ENCODE measurements at places on chromosomes 5 and 9. TPM values are rescaled to one million over a fixed set of nuclear protein-coding genes. Genes with fewer than 3 reads are reported as not detected.

DNA sequence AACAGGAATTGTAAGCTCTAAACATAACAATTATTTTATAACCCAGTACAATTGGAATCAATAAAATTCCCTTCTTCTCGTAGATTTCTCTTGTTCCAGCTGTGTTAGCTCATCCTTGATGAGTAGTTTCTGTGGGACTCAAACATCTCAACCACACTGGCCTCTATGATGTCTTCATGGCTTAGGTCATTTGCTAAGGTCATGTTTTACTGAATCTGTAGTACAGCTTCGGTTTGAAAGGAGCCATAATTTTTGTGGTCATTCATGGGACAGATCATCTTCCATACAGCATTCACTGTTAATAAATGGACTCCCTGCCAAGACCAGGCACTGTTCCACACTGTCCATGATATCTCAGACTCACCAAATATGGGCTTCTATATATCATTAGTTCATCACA, 369.0 kb upstream of the RFX3 start:
- DNase-seq: no peak

DNA sequence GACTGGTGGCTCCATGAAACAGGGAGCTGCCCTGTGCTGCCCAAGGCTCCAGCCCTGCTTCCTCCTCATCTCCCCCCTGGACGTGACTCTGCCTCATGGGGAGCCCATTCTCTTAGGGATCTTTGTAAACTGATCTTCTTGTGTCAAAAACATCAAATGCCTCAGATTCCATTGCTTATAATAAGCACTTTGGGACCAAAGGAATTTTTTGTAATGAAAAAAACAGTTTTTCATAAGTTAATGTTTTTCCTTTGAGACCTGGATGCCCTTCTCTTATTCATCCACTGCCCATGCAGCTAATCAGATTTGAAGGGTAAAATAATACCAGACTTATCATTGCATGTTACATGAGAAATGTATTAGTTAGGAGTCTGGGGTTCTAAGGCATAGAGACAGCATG, 41.7 kb downstream of the PALM2AKAP2 start:
- DNase-seq: no peak

DNA sequence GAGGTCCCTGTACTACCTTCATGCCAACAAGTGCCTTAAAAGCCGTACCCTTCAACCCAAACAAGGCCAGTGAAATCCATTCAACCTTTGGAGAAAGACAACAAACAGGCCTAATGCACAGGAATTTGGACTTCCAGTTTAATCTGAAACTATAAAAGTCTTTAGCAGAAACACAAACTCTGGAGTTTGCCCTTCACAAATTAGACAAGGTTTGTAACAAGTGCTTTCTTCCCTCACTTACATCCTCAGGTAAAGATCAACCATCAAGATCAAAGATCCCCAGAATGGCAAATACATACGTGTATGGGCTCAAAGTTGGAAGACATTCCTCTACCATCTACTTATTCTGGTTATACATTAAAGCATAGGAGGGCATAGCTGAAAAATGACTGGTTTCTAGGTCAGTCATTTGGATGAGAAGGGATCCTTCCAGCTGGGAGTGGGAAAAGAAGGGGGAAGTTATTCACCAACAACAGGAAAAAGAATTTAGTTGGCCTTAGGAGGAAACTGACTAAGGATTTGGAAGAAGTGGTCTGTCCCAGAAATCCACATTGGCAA, 2.0 kb downstream of the DAB2 start:
- no peak for DNase-seq

DNA sequence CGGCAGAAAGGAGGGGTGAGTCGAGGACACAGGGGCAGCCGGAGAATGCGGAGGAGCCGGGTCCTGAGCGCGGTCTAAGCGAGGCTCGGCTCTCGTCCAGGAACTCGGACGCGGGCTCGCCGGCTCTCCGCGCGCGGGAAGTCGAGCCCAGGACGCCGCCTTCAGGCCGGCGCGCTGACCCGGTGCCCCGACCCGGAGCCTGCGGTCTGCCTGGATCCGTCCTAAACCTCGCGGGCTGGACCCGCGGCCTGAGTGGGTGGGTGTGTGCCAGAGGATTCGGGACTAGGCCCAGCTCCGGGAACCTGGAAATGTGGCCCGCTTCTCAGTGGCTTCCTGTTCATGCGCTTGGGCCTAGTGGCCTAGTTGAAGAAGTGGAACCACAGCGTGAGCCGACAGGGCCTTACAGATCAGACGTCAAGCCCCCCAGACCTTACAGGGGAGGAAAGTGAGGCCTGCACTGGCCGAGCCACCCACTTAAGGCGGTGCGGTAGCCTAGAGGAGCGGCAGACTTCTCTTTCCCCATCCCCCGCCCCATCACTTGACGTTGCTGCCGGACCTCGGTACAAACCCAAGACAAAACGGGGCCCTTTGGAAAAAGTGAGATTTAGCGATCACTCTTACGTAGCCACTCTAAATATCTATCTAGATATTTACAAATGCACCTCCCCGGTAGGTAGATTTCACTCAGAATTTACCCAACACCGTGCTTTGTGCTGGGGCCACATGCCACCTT, 1.2 kb downstream of the CDKN2B-AS1 start:
- DNase-seq: no peak

DNA sequence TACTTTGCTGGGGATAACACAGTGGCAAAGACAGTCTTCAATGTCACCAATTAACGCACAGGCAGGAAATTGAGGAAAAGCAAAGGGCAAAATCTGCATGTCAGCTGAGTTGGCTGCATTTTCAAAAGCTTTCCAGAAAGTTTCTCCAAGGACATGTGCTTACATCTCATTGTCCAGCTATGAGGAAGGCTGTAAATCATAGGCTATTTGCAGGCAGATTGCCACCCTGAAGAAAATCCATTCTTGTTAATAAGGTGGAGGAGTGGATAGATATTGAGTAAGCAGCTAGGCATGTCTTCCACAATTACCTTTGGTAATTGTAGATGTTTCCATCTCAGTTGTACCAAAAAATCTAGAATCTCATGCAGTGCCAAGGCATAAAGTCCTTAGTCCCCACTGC, 278.0 kb upstream of the NUDT12 start:
- no peak for DNase-seq

Gene SURF2
- 26.3 TPM for total RNA-seq

Gene SMIM33
- total RNA-seq: not detected

GRCh38 chr5:159807586-159807985, 108.7 kb upstream of the ADRA1B start:
- no peak for DNase-seq

DNA sequence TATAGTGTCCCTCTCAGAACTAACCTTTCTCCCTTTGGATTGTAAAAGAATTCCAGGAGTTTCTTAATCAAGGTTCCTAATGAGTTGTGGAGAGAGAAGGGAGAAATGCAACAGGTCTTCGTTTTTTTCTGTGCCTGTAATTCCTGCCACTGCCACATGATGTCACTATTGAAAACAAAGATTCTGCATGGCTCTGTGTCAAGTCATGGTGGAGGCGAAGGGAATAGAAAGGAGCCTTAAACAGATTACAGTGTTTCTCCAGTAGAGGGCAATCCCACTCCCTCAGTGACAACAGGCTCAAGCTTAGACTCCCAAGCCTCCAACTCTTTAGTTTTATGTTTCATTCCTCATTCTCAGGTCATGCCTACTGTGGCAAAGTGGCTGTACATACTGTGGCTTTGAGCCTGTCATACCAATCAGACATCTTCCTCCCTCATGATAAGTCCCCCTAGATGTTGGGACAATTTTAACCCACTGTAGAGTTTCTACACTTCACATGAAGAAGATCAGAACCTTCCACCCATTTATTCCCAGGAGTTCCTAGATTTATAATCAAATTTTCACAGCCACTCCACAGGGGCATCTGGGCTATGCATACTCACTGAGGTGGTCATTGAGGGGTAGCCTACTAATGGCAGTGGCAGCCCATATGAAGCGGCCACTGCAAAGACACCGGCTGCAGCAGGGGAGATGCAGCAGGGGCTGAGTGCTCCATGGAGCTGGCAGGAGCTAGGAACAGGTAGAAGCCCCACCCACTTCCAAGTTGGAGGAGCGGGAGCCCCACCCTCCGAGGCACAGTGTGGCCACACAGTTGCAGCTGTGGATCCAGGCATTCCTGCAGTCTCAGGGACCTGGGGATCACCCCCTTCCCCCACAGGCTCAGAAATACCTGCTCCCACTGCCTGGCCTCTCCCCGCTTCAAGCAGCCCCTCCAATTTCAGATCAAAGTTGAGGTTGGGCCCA, 97.4 kb upstream of the TRIM32 start:
- DNase-seq: peak; percentile 36

Gene ACSL6
- total RNA-seq: 0.07 TPM

Gene NR5A1
- total RNA-seq: not detected

Gene ADAMTS12
- total RNA-seq: 13.4 TPM

- DNase-seq: no peak
These were observed 20.0 kb upstream of the ARSB start for GRCh38 chr5:79005151-79005550.

- DNase-seq: peak; percentile 63
These were observed 23.1 kb upstream of the ERCC6L2 start for GRCh38 chr9:95852059-95853032.

DNA sequence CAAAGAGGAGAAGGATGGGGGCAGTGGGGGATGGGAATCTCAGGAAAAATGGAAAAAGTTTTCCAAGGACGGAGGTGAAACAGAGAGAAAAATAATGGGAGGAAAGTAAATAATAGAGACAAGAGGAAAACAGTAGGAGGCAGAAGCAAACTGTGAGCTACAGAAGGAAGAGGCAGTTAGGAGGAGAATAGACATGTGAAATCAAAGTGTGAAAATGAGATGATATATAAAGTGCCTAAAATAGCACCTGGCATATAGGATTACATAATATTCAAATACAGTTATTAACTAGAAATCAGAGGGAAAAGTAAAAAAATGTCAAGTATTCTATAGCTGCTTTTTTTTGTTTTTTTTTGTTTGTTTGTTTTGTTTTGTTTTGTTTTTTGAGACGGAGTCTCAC, 44.0 kb upstream of the PLIN2 start:
- DNase-seq: no peak

DNA sequence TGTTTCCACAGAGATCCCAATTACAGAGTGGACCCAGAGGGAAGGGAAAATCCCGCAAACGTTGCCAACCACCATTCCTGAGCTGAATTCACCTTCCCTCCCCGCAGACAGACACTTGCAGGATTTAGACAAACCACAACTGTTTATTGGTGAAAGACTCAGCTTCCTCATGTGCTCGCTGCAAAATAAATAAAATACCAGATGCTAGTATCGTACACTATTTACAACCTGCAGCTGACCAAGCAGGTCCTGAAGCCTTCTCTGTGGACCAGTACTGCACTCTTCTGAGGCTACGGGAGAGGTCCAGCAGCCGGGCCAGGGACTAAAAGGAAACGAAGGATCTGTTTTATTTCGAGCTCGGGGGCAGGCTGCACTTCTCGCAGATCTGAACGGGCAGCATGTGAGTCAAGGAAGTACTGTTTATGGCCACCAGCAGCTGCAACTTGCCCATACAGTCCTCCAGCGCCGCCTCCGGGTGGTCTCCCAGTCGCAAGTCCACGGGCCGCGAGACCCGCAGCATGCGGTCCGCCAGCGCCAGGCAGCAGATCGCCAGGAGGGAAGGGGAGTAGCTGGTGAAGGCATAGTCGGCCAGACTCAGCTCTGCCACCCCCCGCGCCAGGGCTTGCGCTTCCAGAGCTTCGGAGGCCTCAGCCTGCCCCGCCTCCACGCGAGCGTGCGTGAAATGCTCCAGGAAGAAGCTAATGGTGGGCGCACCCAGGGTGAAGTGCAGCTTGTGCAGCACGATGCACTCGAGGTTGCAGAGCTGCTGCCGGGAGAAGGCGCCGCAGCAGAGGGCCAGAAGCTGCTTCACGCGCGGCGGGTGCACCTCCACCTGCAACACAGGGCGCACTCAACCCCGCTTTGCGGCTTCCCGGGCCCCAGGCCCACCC, 2.1 kb downstream of the CCNO start:
- DNase-seq: no peak

DNA sequence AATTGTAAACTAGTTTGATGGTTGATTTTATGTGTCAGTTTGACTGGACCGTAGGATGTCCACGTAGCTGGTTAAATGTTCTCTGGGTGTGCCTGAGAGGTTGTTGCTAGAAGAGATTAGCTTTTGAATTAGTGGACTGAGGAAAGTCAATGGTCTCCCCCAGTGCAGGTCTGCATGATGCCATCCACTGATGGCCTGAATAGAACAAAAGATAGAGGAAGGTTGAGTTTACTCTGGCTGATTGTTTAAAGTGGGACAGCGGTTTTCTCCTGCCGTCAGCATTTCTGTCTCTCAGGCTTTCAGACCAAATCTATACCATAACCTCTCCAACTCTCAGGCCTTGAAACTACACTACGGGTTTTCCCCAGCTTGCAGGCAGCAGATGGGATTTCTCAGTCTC, 899.2 kb upstream of the WWC1 start:
- no peak for DNase-seq

DNA sequence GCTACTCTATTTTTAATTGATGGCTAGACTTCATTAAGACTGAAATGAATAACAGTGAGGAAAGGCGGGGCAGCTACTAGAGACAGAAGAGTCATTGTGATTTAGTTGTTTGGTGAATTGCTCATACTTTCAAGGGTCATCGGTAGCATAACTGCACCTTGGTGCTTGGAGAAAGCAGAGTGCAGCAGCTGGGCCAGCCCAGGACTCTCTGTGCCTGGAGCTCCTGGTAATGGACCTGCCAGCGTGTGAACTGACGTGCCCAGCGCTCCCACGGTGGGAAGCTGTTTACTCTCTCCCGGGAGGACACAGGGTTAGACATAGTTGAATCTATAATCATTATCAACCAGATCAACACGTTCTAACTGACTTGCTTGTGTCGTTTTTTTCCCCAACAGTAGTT, 42.9 kb downstream of the LURAP1L start:
- DNase-seq: peak; percentile 62

DNA sequence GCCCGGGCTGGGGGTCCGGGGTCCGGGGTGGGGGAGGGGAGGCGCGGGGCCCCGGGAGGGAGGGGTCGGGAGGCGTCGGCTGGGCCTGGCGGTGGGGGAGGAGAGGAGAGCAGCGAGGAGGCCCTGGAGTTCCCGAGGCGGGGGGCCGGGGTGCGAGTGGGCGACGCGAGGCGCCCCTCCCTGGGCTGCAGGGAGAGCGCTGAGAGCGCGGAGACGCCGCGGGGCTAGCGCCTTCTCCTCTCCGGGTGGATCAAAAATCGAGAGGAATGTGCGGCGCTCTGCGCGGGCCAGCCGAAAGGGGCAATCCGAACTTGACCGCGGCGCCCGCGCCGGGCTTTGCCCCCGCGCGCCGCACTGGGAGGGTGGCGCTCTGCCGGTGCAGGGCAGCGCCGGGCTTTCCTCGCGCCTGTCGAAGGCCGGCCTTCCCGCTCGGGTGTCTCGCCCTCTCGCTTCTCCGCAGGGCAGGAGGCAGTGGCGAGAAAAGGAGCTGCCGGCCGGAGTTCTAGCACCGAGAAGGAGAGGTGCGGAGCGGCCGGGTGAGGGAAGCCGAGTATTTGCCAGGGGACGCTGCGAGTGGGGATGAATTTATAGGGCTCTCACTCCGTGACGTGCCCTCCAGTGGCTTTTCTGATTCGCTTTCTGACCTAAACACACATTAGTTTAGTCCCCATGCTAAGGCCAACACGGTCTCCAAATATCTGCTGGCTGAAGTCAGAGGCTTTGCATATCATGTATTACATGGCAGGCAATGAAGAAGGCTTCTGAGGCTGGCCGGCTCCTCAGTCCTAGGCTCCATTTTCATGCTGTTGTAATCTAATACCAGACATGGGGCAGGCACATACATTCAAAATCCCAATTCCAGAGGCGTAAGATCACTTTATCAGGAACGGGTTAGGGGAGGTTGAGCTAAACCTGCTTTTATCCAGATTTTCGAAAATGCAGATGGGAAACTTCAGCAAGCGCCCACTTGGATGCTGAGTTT, 503 bp upstream of the GDNF start:
- DNase-seq: peak; percentile 40

- no peak for DNase-seq
These were observed 1.1 kb upstream of the PRKAA1 start for GRCh38 chr5:40799258-40799657.

- DNase-seq: no peak
These were observed 16.8 kb downstream of the FRMD3 start for GRCh38 chr9:83521411-83521810.

Gene CDO1
- total RNA-seq: not detected

Measured in A172 (cell line).